ENCODE measurements at places on chromosomes 6 and 20.

DNA sequence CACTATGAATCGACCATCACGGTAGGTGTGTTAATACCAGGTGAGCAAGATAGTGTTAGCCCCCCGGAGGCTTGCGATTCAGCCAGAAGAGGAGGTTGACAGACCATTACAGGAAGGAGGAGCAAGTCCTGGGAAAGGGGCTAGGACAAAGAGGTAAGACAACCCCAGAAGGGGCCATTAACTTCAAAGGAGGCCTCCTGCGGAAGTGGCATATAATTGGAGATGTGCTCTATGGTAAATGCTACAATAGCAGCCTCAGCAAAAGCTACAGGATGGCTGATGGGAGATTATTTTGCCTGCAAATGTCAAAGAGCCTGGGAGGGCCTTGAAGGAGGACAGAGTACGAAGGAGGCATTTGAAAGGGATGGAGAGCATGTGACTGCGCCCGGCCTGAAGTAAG, 108.6 kb upstream of the CITED2 start:
- H3K27ac ChIP-seq = no peak overlapping the region
- no peaks in the 10 kb centered on the region for H3K27me3 ChIP-seq
- H3K4me3 ChIP-seq = no peak overlapping the region
- no peaks in the 10 kb centered on the region for H3K36me3 ChIP-seq
- H3K4me1 ChIP-seq = no peaks in the 10 kb centered on the region
- DNase-seq = no peak

- no peaks in the 10 kb centered on the region for H3K4me1 ChIP-seq
- H3K36me3 ChIP-seq = no peaks in the 10 kb centered on the region
- H3K27me3 ChIP-seq = no peaks in the 10 kb centered on the region
- no peak for DNase-seq
- H3K4me3 ChIP-seq = no peak overlapping the region
Observed at GRCh38 chr6:117739869-117740268, 64.6 kb downstream of the NUS1 start.

GRCh38 chr20:19254956-19255355, 42.5 kb downstream of the SLC24A3 start:
- no peak overlapping the region for H3K27ac ChIP-seq
- H3K36me3 ChIP-seq = no peaks in the 10 kb centered on the region
- H3K4me3 ChIP-seq = no peak overlapping the region
- DNase-seq = no peak

DNA sequence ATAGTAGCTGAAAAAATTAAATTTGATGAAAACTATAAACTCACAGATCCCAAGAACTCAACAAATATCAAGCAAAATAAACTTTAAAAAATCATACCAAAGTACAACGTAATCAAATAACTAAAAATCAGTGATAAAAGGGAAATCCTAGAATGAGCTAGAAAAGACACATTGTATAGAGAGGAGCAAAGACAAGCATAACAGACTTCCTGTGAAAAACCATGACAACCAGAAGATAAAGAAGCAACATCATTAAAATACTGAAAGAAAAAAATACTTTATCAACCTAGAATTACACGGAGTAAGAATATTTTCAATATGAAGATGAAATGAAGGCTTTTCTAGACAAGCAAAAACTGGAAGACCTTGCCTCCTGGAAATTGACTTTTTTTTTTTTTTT, 9.8 kb downstream of the MUC22 start:
- no peaks in the 10 kb centered on the region for H3K4me1 ChIP-seq
- no peak overlapping the region for H3K27ac ChIP-seq
- H3K36me3 ChIP-seq = no peaks in the 10 kb centered on the region
- DNase-seq = no peak

DNA sequence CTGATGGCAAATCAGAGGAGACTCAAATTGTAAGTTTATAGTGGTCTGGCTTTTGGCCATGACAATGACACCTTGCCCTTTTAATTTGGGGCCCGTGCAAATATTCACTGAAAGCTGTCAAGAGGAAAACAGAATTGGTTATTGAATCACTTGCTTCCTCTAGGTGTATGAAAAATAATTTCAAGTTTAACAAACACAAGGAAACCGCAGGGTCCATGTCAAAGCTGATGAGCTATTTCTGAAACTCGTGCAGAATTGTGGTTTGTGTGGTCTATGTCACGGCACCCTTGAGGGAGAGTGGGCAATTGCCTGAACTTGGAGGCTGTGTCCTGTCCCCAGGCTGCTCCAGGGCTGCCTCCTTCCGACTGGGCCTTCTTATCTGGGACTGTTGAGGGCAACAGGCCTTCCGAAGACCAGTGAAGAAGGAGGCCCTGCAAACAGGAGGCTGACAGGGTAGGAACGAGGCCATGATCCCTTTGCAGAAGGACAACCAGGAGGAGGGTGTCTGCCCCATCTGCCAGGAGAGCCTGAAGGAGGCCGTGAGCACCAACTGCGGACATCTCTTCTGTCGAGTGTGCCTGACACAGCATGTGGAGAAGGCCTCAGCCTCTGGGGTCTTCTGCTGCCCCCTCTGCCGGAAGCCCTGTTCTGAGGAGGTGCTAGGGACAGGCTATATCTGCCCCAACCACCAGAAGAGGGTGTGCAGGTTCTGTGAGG, 788 bp downstream of the TRIM40 start:
- no peak overlapping the region for H3K27ac ChIP-seq
- no peaks in the 10 kb centered on the region for H3K36me3 ChIP-seq
- peaks cover 23% of the 10 kb centered on the region for H3K27me3 ChIP-seq
- DNase-seq = no peak

GRCh38 chr6:124991764-124992295, 29.6 kb downstream of the RNF217 start:
- DNase-seq = no peak
- H3K4me3 ChIP-seq = no peak overlapping the region
- no peak overlapping the region for H3K27ac ChIP-seq
- H3K4me1 ChIP-seq = no peaks in the 10 kb centered on the region

DNA sequence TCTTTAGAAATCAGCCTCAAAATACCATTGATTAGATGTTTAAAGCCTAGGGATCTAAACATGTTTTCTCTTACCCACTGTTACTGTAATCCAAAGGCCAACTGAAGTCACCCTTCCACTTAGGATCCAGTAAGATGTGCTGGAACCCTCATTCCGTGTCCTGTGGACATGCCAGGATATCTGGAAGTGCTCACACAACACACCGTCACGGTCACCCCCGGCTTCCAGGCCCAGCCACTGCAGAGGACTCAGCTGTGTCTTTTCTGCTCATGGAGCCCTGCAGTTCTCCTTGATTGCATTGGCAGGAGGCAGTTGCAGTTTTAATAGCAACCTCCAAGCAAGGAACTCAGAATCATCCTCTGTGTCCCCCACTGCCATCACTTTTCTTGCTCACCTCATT, 93.3 kb downstream of the CAP2 start:
- no peak for DNase-seq
- no peaks in the 10 kb centered on the region for H3K4me1 ChIP-seq
- no peak overlapping the region for H3K4me3 ChIP-seq
- no peaks in the 10 kb centered on the region for H3K27me3 ChIP-seq
- no peak overlapping the region for H3K27ac ChIP-seq

DNA sequence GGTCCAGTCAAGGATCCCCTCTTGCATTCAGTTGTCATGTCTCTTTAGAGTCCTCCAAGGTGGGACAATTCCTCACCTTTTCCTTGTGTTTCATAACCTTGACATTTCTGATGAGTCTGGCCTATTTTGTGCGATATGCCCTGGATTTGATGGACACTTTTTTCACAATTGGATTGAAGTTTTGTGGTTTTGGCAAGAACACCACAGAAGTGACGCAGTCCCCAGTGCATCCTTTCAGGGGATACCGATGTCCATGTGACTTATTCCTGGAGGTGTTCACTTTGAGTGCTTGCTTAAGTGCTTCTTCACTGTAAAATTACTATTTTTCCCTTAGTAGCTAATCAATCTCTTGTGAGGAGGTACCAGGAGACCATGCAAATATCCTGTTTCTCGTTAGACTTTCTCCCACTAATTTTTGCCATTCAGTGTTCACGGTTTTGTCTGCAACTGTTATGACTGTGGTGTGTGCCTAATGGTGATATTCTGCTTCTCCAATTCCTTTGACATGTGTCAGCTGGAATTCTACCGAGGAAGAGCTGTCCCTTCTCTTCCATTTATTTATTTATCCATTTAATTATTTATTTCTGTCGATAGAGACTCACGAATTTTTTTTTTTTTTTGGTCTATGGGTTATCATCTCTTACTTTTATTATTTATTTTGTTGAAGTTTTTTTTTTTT, 30.8 kb downstream of the BPIFB4 start:
- no peak overlapping the region for H3K27ac ChIP-seq
- H3K36me3 ChIP-seq = no peaks in the 10 kb centered on the region
- no peaks in the 10 kb centered on the region for H3K4me1 ChIP-seq
- H3K27me3 ChIP-seq = no peaks in the 10 kb centered on the region
- no peak for DNase-seq

GRCh38 chr6:125304970-125305660, 3.3 kb upstream of the HDDC2 start:
- H3K4me1 ChIP-seq = peaks cover 7% of the 10 kb centered on the region
- no peak for DNase-seq
- no peak overlapping the region for H3K4me3 ChIP-seq
- H3K27ac ChIP-seq = no peak overlapping the region
- H3K36me3 ChIP-seq = no peaks in the 10 kb centered on the region

- H3K4me3 ChIP-seq = no peak overlapping the region
- no peaks in the 10 kb centered on the region for H3K36me3 ChIP-seq
- H3K27me3 ChIP-seq = peaks cover 7% of the 10 kb centered on the region
- H3K4me1 ChIP-seq = no peaks in the 10 kb centered on the region
- no peak overlapping the region for H3K27ac ChIP-seq
- no peak for DNase-seq
Observed at GRCh38 chr20:44464514-44464913, 11.2 kb upstream of the TTPAL start.

GRCh38 chr6:158497620-158498019, 62.3 kb upstream of the TMEM181 start:
- no peak overlapping the region for H3K27ac ChIP-seq
- H3K4me3 ChIP-seq = no peak overlapping the region
- no peaks in the 10 kb centered on the region for H3K4me1 ChIP-seq
- DNase-seq = no peak
- peaks cover 60% of the 10 kb centered on the region for H3K36me3 ChIP-seq
- no peaks in the 10 kb centered on the region for H3K27me3 ChIP-seq

GRCh38 chr6:40325041-40325440, 262.1 kb downstream of the LRFN2 start:
- no peaks in the 10 kb centered on the region for H3K4me1 ChIP-seq
- no peak for DNase-seq
- no peaks in the 10 kb centered on the region for H3K36me3 ChIP-seq
- H3K27me3 ChIP-seq = peaks cover 2% of the 10 kb centered on the region

- H3K4me1 ChIP-seq = no peaks in the 10 kb centered on the region
- H3K4me3 ChIP-seq = no peak overlapping the region
- no peaks in the 10 kb centered on the region for H3K36me3 ChIP-seq
- no peaks in the 10 kb centered on the region for H3K27me3 ChIP-seq
- DNase-seq = no peak
Observed at GRCh38 chr6:125259354-125259736, 42.4 kb downstream of the HDDC2 start.

GRCh38 chr6:41659935-41660334, 21.7 kb downstream of the MDFI start:
- no peaks in the 10 kb centered on the region for H3K36me3 ChIP-seq
- no peak overlapping the region for H3K4me3 ChIP-seq

DNA sequence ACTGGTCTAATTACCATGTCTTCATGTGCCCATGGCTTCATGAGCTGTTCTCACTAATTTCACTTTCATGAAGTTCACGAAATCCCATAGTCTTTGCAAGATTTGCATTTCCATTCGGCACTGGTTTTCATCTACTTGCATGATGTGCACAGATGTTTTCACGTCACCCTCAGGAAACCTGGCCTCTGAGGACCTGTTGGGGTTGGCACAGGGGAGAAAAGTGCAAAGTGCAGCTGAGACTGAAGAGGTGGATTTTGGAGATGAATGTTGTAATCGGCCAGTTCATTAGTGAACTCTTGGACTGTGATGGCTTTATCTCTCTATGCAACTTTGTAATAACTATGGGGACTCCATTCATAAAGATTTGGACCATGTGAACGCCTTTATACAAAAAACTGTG, 80.2 kb upstream of the SULF2 start:
- no peak overlapping the region for H3K27ac ChIP-seq
- H3K4me1 ChIP-seq = no peaks in the 10 kb centered on the region
- no peaks in the 10 kb centered on the region for H3K36me3 ChIP-seq
- no peak overlapping the region for H3K4me3 ChIP-seq
- H3K27me3 ChIP-seq = no peaks in the 10 kb centered on the region

- H3K4me3 ChIP-seq = no peak overlapping the region
- no peak for DNase-seq
- H3K27ac ChIP-seq = no peak overlapping the region
- no peaks in the 10 kb centered on the region for H3K36me3 ChIP-seq
- no peaks in the 10 kb centered on the region for H3K27me3 ChIP-seq
- peaks cover 2% of the 10 kb centered on the region for H3K4me1 ChIP-seq
Observed at GRCh38 chr6:128605961-128606360, 85.6 kb upstream of the PTPRK start.

GRCh38 chr6:20704325-20705025, 170.2 kb downstream of the CDKAL1 start:
- no peak overlapping the region for H3K4me3 ChIP-seq
- H3K27ac ChIP-seq = no peak overlapping the region
- no peaks in the 10 kb centered on the region for H3K27me3 ChIP-seq
- H3K36me3 ChIP-seq = no peaks in the 10 kb centered on the region
- H3K4me1 ChIP-seq = peaks cover 2% of the 10 kb centered on the region

- no peak overlapping the region for H3K27ac ChIP-seq
- H3K4me3 ChIP-seq = no peak overlapping the region
- DNase-seq = no peak
- no peaks in the 10 kb centered on the region for H3K36me3 ChIP-seq
- H3K27me3 ChIP-seq = no peaks in the 10 kb centered on the region
Observed at GRCh38 chr6:148530394-148530953, 187.8 kb downstream of the SASH1 start.

GRCh38 chr6:68368845-68369244, 266.2 kb upstream of the ADGRB3 start:
- H3K4me1 ChIP-seq = no peaks in the 10 kb centered on the region
- DNase-seq = no peak
- H3K4me3 ChIP-seq = no peak overlapping the region
- no peak overlapping the region for H3K27ac ChIP-seq

DNA sequence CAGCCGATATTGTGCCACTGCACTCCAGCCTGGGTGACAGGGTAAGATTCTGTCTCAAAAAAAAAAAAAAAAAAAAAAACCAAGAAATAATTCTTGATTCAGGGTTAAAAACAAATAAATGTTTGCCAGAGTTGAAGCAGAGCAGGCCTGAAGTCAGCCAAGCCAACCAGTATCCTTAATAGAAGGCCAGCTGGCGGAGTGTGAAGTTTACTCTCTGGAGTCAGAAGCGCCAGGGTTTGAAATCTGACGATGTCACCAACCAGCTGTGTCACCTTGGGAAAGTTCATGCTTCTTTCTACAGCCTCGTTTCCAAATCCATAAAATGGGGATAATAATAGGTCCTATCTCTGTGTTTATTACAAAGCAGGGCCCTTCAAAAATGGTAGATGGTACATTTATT, 73.0 kb upstream of the ENPP5 start:
- H3K4me1 ChIP-seq = no peaks in the 10 kb centered on the region
- no peak overlapping the region for H3K4me3 ChIP-seq
- no peaks in the 10 kb centered on the region for H3K36me3 ChIP-seq
- no peak for DNase-seq
- no peaks in the 10 kb centered on the region for H3K27me3 ChIP-seq
- no peak overlapping the region for H3K27ac ChIP-seq

GRCh38 chr6:131949909-131950766, 1.0 kb downstream of the CCN2 start:
- H3K27ac ChIP-seq = peak overlapping the region; percentile 33
- H3K4me3 ChIP-seq = peak overlapping the region; percentile 33
- H3K36me3 ChIP-seq = no peaks in the 10 kb centered on the region
- peaks cover 51% of the 10 kb centered on the region for H3K27me3 ChIP-seq
- no peak for DNase-seq

All from thymus (tissue), 14 donors.